Naive B cell (primary cell): ENCODE measurements at places on chromosomes 11 and 22. TPM values are rescaled to one million over a fixed set of nuclear protein-coding genes. Genes with fewer than 3 reads are reported as not detected.
A peak's percentile ranks its signal among the peaks of the same experiment; 100 is the strongest.

DNA sequence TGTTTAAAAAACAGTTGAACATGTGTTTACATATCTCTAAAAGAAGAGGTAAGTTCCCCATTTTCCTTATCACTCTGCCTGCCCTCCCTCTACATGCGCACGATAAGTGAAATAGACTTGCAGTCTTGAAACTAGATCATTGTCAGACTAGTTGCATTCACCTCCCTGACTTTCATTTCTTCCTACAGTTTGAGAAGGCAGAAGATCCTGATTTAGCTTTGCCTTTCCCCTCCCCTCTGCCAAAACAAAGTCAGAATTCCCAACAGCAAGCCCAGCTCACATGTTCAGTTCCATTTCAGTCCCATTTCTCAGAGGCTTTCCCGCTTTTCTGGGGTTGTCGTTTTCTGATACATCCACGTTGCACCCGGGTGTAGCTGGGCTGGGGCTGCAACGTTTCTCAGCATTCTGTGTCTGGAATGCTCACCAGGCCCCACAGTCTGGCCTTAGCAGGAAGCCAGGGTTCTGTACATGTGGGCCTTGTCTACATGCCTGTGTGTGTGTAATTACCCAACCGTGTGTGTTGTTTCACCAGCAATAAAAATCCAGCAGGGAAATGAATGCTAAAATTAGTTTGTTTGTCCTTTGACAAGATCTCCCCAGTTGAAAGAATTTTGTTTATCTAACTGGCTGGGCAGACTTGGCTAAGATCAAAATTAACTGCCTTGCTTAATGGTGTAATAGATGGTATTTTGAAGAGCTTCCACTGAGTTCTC, 179.2 kb downstream of the DBX1 start:
- DNase-seq: no peak

GRCh38 chr22:38751422-38752346, 4.1 kb downstream of the SUN2 start:
- DNase-seq: peak; percentile 89

Gene APOL5
- polyA plus RNA-seq: not detected

- no peak for DNase-seq
Measured at GRCh38 chr11:97751405-97751804, 1269.3 kb upstream of the CNTN5 start.

DNA sequence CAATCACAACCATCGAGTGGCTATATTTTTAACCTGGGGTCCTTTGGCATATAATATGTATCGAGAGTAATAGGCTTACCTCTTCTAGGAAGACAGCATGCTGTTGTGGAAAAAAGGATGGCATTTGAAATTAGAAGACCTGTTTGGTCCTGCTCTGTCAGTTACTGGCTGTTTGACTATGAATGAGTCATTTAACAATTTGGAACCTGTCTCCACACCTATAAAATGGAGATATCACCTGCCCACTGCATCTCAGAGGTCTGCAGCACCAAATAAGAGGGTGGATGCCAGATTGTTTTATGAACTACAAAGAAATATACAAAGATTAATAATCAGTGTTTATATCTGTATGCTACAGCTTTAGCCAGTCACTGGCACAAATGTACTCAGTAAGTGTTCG, 60.8 kb downstream of the SLC25A17 start:
- DNase-seq: no peak

- DNase-seq: no peak
Measured at GRCh38 chr11:66467756-66468155, 1.1 kb downstream of the PELI3 start.

DNA sequence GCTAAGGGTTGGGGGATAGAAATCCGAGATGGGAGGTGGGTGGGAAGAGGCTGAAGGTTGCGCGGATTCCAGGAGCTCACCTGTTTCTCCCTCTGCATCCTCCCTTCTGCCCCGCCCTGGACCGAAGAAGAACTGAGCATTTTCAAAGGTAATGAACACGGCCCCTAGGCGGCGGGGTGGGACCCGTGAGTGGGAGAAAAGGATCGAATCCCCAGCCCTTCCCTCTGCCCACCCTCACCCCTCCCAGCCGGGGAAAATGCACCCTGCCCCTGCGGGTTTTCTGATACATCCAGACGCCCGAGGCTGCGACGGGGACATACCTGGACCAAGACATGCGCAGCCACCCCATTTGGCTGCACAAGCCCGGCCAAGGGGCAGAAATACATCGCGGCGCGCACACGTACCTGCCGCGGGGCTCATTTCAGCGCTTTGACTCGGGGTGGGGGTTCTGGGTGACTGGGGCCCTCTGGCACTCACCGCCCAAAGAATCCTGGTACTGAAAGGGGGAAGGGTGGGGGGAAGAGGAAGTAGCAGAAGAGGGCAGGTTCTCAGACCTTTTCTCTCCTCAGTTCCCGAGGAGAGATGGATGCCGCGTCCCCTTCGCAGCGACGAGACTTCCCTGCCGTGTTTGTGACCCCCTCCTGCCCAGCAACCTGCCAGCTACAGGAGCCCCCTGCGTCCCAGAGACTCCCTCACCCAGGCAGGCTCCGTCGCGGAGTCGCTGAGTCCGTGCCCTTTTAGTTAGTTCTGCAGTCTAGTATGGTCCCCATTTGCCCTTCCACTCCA, 6.0 kb downstream of the VSIG2 start:
- DNase-seq: peak; percentile 54

Gene CALCA
- polyA plus RNA-seq: not detected
